ENCODE measurements at places on chromosomes 16 and 17. TPM values are rescaled to one million over a fixed set of nuclear protein-coding genes. Genes with fewer than 3 reads are reported as not detected.
A peak's percentile ranks its signal among the peaks of the same experiment; 100 is the strongest.

YBX2 gene
- total RNA-seq, result 0.46 TPM

DNA sequence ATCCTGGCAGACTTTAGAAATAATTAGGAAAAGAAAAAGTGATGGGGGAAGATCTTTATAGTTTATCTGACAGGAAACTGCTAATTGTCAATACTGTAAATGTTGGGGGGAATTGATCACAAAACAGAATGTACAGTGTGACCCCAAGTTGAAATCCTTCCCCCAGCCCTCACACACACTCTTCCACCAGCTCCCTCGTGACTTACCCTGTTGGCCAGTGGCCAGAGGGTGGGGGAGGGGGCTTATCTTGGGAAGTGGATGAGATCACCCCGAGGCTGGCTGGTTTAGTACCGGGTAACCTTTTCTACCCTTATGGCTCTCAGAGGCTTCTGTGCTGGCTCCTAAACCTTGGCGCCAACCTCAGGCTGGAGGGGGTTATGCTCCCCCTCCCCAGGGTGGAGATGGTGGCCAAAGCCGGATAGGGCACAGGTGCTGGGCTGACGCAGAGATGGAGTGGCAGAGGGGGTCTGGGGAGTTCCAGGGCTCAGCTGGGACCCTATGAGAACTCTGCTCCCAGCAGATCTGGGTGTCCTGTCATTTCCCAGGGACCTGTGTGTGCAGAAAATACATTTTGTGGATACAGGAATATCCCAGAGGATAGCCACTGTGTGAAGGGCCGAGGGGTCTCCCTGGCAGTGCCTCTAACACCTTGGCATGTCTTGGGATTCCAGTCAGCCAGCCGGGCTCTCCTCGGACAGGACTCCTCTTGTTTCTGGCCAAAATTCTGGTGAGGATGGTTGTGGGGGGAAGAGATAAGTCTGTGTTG, 18.6 kb downstream of the CDH16 start:
- H3K36me3 ChIP-seq, result no peaks in the 10 kb centered on the region
- peaks cover 71% of the 10 kb centered on the region for H3K4me1 ChIP-seq
- H3K27me3 ChIP-seq, result no peaks in the 10 kb centered on the region
- peak overlapping the region; percentile 85 for H3K27ac ChIP-seq
- peak overlapping the region; percentile 13 for H3K4me3 ChIP-seq

DNA sequence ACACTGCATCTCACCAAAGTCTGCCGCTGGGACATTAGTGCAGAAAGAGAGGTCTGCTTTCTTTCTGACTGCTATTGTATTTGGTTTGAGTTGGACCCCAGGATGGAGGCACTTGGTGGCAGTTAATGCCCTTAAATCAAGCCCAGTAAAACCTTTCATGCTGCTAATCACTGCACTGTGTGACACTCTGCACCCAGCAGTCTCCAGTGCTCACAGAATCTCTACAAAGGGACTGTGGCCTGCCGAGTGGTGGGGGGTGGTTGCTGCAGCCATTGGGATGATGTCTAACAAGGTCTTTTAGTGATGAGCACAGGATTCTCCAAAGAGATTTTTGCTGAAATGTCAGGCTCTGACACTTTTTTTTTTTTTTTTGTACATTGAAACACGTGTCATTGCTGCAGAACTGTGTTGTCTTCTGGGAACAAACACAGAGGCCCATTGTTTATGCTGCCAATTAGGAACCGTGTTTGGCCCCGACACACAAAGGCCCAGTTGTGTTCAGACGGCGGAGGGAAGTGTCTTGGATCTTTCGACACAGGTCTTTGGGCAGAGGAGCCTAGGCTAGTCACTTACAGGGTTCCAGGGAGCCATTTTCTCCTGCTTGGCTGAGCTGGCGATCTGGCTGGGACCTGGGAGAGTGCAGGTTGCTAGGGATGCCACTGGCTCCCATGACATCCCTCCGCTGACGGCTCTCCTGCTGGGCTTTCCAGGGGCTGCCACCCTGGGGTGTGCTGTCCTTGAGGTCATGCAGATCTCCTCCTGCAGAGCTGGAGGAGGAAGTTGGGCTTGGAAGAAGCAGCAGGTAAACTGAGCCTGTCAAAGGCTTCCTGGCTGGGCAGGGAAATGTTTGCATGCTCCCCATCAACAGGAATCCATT, 16.2 kb upstream of the TNRC6C start:
- no peak for DNase-seq
- H3K27ac ChIP-seq, result no peak overlapping the region
- H3K4me1 ChIP-seq, result no peaks in the 10 kb centered on the region
- no peak overlapping the region for H3K4me3 ChIP-seq
- H3K27me3 ChIP-seq, result no peaks in the 10 kb centered on the region

DNA sequence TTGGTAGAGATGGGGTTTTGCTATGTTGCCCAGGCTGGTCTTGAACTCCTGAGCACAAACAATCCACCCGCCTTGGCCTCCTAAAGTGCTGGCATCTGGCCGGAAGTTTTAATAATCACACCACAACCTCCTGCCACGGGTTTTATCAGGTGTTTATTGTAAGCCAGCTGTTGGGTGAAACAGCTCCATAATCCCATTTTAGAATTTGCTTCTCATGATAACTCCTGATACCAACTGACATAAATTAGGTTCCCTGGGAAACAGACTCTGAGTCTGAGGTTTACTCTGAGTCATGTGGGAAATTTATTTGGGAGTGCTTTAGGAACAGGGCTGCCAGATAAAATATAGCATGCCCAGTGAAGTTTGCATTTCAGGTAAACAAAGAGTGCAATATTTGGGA, 122.6 kb upstream of the MED13 start:
- H3K27ac ChIP-seq, result no peak overlapping the region
- no peaks in the 10 kb centered on the region for H3K36me3 ChIP-seq
- H3K4me3 ChIP-seq, result no peak overlapping the region
- H3K27me3 ChIP-seq, result no peaks in the 10 kb centered on the region
- no peak for DNase-seq

DNA sequence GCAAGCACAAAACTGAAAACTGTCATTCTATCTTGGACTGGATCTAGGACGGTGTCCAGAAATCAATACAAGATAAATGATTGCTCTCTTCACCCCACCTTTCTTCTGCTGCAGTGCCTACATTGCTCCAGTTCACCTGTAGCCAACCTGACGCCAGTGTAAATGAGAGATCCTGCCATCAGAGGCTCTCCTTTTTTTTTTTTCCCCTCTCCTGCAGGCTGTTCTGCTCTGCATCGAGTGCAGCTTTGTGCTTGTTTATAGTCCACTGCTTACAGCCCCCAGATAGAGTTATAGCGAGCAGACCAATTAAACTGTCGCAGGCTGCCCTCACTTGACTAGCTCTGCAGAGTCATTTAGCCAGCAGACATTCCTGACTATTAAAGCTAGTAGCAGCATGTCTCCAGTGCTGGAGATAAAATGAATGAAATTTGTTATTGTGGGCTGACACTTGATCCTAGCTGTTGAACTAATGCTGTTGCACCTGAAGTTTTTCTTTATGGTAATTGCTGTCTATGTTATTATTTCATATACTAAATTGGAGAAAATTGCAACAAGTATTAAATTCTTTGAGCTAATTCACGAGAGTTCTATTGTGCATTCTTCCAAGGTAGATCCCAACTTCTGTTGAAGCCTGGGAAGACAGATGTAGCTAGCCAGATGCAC, 257.1 kb downstream of the FTO start:
- no peak for DNase-seq
- H3K27ac ChIP-seq, result no peak overlapping the region
- H3K4me3 ChIP-seq, result no peak overlapping the region
- no peaks in the 10 kb centered on the region for H3K27me3 ChIP-seq
